Sciatic nerve (tissue), 2 donors: ENCODE measurements at places on chromosomes 2 and 18. TPM values are rescaled to one million over a fixed set of nuclear protein-coding genes. Genes with fewer than 3 reads are reported as not detected.
A peak's percentile ranks its signal among the peaks of the same experiment; 100 is the strongest.

TCF7L1 gene
- 26.9 TPM for total RNA-seq

GRCh38 chr2:69817729-69818501 lies 11.5 kb upstream of the GMCL1 start:
- no peak for DNase-seq

DNA sequence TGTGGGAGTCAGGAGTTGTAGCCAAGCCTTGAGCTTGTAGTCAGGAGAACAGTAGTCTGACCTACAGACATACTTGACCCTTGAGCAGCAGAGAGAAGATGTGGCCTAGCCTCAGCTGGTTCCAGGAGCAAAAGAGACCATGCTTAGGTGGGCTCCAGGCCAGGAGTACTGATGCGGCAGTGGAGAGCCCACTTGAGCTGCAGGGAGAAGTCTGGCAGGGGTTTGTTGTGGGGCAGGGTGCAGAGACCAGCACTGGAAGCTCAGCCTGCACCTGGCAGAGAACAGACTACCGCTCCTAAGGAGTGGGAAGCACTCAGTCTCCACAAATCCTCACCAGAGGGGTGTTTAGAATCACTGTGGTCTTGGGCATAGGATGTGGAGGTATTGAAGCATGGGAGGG lies 197.9 kb downstream of the TPGS2 start:
- no peak for DNase-seq

DNA sequence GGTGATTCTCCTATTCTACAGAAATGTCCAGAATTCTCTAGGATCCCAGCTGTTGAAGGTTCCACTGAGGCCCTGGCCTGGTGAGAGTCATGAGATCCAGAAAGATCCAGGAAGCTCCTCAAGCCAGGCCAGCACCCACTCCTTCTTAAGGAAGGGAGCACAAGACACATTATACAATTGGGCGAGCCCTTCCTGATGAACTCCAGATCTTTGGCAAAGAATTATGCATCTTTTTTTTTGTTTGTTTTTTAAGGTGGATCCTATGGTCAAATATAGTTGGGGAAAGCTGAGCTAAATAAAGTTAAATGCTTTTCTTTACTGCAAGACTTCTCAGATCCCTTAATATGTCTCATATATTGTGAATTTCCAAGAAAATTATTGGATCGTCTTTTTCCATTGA lies 37.0 kb upstream of the LOXHD1 start:
- DNase-seq = no peak

DNA sequence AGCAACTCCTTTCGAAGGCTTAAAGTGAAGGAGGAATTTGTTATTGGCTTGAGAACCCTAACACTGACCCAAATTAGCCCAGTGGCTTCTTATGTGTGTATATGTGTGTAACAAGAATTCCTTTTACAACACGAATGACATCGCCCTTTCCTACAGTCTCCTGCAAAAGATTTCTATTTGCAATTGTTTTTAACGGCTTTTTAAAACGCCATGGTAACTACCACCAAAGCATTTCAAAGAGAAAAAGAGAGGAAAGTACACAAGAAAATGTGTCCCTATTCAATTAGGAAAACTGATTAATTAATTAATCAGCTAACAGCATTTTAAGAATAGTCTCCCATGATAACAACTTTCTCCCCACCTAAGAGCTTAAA lies 58.1 kb downstream of the PAX3 start:
- DNase-seq = no peak

FER1L5 gene
- total RNA-seq = 0.71 TPM

- no peak for DNase-seq
These were observed 70.6 kb upstream of the KLF7 start for GRCh38 chr2:207236156-207236935.

- no peak for DNase-seq
These were observed 124.9 kb downstream of the GRB14 start for GRCh38 chr2:164496421-164496820.

AGAP1 gene
- total RNA-seq = 62.9 TPM

ALLC gene
- 7.6 TPM for total RNA-seq

SNTG2 gene
- total RNA-seq = 4.4 TPM

ANKRD30B gene
- 17.2 TPM for total RNA-seq

DNA sequence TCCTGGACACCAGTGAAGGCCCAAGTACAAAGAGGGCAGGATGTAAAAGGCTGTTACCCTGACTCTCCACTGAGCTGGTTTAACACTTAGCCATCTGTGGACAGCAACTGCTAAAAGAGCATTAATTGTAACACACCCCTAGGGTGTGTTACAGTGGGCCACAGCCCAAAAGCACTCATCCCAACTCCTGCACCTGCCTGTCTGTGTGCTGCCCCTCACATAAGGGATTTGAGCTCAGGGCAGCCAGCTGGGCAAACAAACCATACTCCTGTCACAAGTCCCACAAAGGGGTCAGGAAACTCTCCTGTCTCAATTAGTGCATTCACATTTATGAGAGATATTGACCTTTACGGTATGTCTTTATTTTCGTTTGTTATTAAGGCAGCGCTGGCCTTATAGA lies 833.1 kb upstream of the NXPH2 start:
- DNase-seq = no peak

ALK gene
- total RNA-seq = 0.18 TPM

DNA sequence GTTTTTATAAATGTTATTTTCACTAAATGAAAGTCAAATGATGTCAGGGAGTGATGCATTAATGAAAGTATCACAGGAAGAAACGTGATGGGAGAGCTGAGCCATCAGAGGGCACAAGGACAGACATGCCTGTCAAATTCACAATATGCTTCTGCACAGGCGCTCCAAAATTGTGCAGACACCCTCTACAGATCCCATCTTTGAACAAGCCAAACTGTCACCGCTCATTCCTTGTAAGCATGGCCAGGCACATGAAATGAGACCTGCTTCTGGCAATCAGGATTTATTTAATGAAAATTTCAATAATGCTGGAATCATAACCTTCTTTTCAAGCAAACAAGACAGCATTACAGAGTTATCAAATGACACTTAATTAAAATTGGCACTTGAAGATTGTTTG lies 20.4 kb upstream of the FSHR start:
- DNase-seq = no peak

- DNase-seq = no peak
These were observed 34.4 kb downstream of the CD28 start for GRCh38 chr2:203740871-203741281.

DNA sequence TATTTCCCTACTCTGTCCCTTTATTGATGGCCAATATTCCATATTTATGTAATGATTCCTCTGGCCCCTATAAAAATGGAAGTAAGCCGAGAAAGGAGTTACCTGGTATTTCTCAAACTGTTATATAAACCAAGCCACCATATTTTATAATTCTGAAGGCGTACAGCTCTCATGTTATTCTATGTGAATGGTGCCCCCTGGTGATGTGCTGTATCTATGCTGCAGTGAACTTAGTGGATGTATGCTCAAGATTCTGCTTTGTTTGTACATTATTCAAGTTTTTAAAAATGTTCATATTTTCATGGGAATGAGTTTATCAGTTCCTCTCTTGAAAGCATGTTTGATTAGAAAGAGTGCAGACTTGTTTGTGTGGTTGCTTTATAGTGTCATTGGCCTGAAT lies 194.5 kb upstream of the LRRTM1 start:
- peak; percentile 57 for DNase-seq

DNA sequence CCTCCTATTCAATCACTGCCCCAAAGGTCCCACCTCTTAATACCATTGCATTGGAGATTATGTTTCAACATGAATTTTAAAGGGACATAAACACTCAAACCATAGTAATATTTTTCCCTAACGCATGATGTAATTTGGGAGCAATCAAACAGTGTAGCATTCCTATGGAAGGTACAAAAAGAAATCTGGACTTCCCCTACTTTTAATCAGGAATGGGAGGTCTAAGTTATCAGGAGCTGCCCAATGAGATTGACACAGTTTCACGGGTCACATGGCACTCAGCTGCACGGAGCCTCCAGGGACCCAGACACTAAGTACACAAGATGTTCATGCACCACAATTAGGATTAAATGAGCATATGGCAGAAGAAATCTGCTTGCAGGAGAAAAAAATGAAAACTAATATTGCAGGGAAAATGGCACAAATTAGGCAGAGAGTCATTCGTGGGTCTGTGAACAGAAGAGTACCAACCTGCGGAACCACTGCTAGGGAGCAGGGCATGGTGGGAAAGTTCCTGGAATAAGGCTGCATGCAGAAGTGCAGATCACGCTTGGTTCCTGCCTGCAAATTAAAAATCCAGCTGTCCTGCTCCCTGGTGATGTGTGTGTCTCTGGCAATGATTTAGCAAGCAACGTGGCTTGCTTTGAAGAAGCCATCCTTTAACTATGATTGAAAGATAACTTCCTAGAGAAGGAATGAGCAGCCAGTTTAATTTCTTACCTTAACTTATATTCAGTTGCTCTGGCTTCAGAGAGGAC lies 326.6 kb upstream of the ID2 start:
- no peak for DNase-seq

DNA sequence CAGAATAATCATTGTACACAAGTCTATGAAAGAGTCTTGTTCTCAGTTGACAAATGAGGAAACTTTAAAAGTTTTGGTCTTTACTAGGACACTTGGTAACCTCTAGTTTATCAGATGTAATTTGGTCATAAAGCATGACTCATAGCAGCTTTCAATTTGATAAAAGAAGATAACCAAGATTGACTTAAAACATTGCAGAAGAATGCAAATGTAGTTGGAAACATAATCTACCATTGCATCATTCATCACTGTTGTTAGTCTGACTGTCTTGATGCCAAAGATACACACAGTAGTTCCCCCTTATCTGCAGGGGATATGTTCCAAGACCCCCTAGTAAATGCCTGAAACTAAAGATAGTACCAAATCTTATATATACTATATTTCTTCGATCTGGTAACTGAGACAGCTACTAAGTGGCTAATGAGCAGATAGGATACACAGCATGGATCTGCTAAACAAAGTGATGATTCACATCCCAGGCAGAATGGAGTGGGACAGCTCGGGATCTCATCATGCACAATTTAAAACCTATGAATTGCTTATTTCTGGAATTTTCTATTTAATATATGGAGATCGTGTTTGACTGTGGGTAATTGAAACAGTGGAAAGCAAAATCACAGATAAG lies 131.4 kb upstream of the CCDC68 start:
- no peak for DNase-seq

TNS1 gene
- 703 TPM for total RNA-seq

IL1R1 gene
- total RNA-seq = 49.9 TPM

DNA sequence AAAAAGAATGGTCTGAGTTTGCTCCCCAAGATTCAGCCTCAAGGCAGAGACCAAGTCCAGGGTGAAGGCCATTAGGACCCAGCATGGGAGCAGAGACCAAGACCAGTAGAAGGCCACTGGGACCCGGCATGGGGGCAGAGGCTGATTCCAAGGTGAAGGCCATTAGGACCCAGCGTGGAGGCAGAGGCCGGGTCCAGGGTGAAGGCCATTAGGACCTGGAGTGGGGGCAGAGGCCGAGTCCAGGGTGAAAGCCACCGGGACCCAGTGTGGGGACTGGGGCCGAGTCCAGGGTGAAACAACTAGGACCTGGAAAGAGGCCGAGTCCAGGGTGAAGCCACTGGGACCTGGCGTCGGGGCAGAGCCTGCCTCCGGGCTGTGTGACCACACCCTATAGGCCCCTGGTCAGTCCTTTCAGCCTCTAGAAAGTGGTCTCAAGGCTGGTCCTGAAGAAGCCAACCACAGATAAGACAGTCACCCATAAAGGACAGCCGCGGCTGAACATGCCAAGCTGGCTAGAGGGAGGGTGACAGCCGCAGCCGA lies 113.8 kb upstream of the SALL3 start:
- DNase-seq = no peak

PMAIP1 gene
- 1.2 TPM for total RNA-seq

DNA sequence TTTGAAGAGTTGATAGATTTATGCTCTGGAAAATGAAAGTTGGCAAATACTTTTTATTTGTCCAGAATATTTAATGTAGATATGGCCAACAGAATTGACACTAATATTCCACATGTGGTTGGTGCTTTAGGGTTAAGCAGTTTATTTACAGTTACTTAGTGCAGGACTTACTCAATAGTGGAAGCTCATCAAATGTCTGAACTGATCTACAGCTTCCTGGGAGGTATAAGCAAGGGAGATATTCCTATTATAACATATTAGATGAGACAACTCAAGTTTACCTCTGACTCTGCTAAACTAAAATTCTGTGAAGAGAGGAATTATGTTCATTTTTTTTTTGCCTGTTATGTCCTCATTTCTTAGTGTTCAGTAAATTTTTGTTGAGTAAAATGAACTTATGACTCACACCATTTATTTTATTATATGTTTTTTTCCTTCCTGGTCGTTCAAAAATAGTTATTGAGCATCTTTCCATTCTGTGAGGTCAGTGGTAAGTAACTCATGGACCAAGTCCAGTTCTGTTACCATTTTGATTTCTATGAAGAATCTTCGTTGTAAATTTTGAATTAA lies 13.6 kb downstream of the ABI2 start:
- no peak for DNase-seq

DNA sequence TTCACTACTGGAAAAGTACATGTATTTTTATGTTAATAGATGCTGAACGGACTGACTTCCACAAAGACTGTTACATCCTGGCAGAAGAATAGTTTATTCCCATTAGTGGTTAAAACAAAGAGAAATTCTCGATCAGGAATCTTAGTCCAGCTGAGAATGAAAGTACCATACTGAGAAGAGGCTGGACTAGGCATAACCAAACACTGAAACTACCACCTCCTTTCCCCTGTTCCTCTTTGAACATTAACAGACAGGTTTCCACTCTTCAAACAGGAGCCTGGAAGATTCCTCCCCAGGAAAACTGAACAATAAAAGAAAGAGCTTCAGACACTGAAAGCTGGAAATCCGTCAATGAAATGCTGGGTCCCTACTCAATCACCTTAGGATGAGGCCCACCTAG lies 25.8 kb downstream of the LDAH start:
- DNase-seq = no peak

- no peak for DNase-seq
These were observed 108.4 kb downstream of the COPS8 start for GRCh38 chr2:237194081-237194480.

OSR1 gene
- 11.6 TPM for total RNA-seq

GRCh38 chr18:39959839-39960238 lies 1995.2 kb upstream of the PIK3C3 start:
- DNase-seq = no peak

- no peak for DNase-seq
These were observed 79.6 kb downstream of the MSTN start for GRCh38 chr2:189982780-189983394.

IL18R1 gene
- 4.9 TPM for total RNA-seq

GRCh38 chr2:189517847-189518535 lies 62.6 kb downstream of the SLC40A1 start:
- DNase-seq = no peak

FBLN7 gene
- 2.3 TPM for total RNA-seq
